ENCODE measurements at places on chromosomes 5 and 9.

DNA sequence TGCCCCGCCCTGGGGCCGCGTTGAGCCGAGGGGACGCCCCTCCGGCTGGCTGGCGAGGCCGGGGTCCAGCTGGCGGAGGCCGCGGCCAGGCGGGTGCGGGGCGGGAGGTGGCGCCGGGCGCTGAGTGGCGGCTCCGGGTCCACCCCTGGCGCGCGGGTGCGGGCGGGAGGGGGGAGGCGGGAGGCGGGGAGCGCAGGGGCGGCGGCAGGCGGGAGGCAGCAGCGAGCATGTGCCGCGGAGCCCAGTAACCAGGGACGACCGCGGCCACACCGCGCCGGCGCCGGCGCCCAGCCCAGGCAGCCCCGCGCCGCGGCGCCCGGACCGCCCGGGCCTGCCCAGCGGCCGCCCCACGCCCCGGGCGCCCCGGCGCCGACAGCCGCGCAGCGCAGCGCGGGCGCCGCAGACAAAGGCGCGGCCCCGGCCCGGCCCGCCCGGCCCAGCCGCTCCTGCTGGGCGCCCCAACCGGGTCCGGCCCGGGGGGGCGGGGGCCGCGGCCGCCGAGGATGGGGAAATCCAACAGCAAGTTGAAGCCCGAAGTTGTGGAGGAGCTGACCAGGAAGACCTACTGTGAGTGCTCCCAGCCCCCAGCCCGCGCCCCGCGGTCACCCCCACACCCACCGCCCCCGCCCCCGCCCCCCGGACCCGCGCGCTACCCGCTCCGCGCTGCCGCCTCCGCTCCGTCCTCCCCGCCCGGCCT is at the start of gene NCS1:
NCS1 (plus strand) TSS at position 244 of the 697 bp plus-strand sequence; CDS start at position 504, 260 bp downstream.
- peak; percentile 13 for DNase-seq

GRCh38 chr9:3949744-3950143 is 350.1 kb downstream of the GLIS3 start:
- DNase-seq = no peak

- no peak for DNase-seq
Observed at GRCh38 chr5:159058716-159059636, 40.7 kb downstream of the EBF1 start.

GRCh38 chr9:97575673-97576200 is 57.4 kb downstream of the TSTD2 start:
- no peak for DNase-seq

- no peak for DNase-seq
Observed at GRCh38 chr5:73096239-73096575, 24.2 kb upstream of the TMEM171 start.

DNA sequence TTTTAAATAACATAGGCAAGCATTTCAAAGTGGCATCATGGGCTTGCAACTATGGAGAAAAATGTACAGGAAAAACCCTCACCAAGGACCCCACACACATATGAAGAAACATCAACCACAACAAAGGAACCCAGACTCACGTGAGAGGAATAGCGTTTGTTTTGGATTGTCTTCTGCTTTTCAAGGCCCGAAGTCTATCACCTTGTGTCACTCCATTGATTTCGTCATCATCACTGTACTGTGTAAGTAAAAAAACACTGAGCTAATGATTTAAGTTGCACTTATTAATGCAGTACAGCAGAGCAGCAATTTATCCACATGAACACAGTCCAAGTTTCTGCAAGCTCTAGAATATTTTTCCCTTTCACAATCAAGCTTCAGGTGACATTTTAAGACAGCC is 72.4 kb downstream of the HABP4 start:
- peak; percentile 15 for DNase-seq

GRCh38 chr9:93567271-93567959 is 9.0 kb upstream of the PHF2 start:
- no peak for DNase-seq

DNA sequence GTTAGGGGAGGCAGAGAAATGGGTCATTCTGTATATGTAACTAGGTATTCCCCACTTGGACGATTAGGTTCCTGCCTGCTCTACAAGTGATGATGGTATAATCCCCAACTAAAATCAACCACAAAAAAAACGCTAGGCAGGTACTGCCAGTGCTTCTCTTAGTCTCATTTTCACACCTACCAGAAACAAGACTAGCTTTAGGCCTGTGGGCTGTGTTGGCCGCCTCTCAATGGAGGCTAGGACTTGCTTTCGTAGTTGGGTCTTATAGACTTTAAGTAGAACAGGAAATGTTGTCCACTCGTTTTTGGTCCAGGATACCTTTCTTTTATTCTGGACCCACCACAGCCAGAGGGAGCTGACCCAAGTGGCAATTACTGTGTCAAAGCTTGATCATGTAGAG is 111.8 kb downstream of the UNC13B start:
- no peak for DNase-seq

All from AML-193 (cell line).